EH (cell line): ENCODE measurements at places on chromosomes 12 and 14.

DNA sequence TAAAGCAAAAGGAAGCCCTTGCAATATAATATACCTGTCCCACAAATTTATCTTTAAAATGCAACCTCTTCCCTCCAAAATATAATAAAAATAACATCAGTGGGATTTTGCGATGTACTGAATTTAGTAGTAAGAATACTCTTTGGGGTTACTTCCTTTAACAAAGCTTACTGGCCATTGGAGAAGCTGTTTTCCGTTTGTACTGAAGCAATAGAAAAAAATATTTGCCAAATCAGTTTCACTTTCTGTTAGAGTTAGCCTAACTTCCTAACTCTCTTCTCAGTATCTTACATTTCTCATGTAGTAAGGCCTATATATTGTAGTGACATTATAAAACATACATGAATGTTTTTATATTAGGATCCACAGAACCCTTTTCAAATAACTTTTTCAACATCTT is 3.7 kb downstream of the MAX start:
- peak; percentile 38 for DNase-seq

DNA sequence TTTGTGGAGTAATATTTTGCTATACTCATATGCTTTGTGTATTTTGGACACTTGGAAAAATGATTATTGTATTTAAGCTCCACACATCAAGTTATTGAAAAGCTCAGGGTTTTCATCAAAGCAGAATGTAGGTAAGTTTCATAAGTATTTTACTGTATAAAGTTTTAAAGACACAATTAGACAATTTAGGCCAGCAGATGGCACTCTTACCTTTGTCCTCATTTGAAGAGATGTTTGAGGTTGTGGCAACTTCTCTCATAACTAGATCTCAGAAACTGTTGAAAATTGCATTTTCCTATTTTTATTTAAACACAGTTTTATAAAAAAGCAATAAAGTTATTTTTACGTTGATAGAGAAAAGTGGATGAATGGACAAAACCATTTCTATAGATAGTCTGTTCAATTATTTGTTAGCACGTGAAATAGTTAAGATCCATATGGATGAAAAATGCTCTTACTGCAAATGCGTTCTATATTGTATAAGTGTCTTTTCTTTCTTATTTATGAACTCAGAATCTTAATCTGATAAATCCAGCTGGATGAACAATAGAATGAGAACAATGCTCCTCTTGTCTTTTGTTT is 300.0 kb downstream of the AEBP2 start:
- peak; percentile 77 for DNase-seq

- peak; percentile 75 for DNase-seq
Observed at GRCh38 chr12:52494518-52494917, 1.5 kb upstream of the KRT6A start.

DNA sequence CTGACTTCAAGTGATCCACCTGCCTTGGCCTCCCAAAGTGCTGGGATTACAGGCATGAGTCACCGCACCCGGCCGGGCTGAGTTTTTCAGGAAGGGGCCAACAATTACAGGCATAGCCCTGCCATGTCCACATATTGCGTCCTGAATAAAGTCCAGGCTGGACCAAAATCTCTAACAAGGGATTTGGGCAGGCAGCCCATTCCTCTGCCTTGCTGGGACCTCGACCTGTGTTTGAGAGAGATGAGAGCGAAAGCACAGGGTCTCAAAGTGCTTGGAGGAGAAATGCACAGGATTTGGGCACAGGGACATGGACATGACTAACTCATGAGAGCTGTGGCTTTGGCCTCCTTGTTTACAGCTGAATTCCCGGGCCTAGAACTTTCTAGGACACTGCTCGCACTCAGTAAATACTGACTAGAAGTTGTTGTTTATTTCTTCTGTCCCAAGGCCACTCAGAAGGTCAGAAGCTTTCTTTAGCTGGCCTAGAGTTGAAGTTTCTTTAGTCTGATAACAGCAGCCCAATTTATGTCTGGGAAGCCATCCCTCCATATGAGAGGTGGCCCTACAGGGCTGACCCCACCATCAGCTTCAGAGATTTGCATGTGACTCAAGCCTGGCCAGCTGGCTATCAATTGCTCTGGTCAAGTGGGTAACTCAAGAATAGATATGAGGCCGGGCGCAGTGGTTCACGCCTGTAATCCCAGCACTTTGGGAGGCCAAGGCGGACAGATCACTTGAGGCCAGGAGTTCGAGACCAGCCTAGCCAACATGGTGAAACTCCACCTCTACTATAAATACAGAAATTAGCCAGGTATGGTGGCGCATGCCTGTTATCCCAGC is 11.7 kb downstream of the CAMKK2 start:
- DNase-seq: no peak

DNA sequence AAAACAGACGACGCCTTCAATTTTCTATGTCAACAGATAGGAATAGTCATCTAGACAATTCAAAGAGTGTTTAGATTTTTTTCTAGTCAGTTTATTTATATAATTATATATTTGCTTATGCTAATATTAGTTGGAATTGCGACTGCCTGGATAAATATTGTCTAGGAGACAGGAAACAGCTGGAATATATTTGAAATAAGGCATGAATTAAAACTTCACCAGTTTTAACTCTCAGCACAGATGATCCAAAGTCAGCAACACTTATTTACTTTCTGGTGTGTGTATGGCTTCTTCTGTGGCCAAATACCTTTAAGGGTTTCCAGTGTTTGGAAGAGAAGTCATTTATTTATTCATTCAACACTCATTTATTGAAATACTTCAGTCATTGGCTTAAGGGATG is 1215.4 kb upstream of the USP15 start:
- no peak for DNase-seq

DNA sequence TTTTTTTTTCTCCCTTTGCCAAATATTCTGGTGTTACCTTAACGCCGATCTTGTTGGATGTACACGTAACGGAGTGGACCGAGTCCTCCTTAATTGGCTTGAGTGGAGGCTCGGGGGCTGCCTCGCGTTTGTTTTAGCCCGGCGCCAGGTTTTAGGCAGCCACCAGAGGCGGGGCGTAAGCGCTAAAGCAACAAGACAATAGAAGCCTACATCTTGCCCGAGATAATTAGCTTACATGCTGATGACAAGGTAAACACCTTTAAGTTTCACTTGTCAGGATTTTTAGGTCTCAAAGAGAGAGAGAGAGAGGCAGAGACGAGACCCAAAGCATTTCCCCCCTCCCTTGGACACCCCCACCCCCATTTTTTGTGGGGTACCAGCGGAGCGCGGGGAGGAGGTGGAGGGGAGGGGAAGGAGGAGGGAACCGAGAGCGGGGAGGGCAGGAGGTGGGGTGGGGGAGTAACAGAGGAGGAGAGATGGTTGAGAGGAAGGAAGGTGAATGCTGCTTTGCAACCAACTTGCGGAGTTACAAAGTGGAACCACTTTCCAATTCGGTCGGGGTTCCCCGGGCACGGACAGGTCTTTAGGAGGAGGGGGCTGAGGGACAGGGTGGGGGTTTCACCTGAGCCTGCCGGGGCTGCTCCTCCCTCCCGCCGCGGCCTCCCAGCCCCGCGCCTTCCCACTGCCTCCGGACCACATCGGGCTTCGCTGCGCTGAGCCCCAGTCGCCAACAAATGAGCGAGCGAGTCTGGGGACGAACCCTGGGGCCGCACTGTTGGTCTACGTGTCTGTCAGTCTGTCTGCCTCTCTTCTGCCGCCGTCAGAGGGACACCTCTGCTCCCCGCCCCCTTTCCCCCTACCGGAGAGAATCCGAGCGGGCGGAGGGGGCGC is at the start of gene NKX2-1:
TSS of gene NKX2-1 (minus strand) at position 802 of the 891 bp plus-strand sequence. CDS start at position 699, 103 bp downstream.
- DNase-seq: peak; percentile 3

GRCh38 chr12:9867531-9867930 is 1.6 kb downstream of the CLEC2B start:
- no peak for DNase-seq

GRCh38 chr12:8553088-8553627 is 12.5 kb upstream of the CLEC4E start:
- no peak for DNase-seq

DNA sequence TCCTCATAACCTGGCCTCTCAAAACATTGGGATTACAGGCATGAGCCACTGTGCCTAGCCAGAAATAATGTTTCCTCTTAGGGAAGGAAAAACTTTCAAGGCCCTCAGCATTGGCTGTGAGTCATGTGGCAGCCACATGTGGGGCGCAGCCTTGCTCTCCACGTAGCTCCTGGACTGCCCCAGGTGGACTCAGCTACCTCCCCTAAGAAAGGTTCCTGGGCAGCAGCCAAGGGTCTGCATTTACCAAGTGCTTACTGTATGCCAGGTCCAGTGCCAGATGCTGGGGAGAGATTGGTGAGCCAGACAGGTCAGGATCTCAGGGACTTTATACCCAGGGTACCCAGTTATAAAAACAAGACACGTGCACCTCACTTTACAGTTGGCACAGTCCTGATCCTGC is 3.7 kb upstream of the TRPV4 start:
- DNase-seq: peak; percentile 50

DNA sequence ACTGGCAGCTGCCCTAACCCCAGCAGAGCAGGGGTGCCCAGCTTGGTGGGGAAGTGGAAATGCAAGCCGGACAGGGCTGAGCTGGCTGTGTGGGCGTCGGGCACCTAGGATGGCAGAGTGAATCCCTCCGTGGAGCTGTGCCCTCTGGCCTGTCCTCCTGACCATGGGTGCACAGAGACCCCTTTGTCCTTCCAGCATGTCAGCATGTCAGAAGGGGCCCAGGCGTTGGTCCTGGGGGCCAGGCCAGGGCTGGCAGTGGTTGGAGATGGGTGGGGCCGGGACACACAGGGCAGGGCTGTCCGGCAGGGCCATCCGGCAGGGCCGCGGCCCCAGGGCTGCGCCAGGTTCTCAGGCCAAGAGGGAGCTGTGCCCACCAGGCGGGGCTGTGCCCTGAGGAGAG is 8.8 kb upstream of the TEX22 start:
- DNase-seq: no peak

GRCh38 chr12:53624956-53625355 is 1.2 kb downstream of the ATF7 start:
- DNase-seq: peak; percentile 24

DNA sequence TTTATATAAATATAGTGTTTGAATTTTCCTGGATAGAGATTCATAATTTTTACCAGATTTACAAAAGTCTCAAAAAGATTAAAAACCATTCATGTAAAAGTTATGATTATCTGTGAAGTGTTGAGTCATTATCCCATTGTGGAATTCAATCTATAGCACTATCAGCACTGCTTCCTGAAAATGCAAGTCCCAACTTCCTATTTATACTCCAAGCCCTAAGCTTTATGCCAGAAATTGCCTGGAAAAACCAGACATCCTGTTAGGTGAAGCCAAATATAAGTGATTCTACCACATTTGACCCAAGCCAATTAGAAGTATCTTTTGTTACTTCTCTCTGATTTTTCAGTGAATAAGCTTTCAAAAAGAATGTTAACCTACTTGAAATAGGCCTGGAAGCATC is 129.1 kb downstream of the GPR135 start:
- peak; percentile 21 for DNase-seq

DNA sequence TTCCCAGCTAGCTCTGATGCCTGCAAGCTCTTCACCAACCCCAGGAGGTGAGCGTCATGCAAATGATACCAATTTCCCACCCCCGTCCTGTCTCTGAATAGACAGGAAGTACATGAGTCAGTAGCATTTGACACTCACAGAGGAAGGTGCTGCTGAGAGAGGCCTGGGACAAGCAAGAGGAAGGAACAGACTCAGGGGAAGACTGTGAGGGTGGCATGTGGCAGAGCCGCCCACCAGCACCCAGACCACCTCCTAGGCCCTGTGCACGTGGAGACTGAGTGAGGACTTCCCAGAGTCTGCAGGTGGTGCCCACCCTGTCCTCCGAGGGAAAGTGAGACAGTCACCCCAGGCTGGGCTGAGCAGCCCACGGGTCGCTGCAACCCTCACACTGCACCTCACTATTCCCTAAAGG is 199.5 kb upstream of the SFSWAP start:
- no peak for DNase-seq

GRCh38 chr12:12586879-12587675 is 24.4 kb upstream of the DUSP16 start:
- no peak for DNase-seq

- DNase-seq: peak; percentile 33
Observed at GRCh38 chr12:27493260-27493940, 30.6 kb upstream of the PPFIBP1 start.

GRCh38 chr12:117284140-117284539 is 77.3 kb downstream of the NOS1 start:
- no peak for DNase-seq

DNA sequence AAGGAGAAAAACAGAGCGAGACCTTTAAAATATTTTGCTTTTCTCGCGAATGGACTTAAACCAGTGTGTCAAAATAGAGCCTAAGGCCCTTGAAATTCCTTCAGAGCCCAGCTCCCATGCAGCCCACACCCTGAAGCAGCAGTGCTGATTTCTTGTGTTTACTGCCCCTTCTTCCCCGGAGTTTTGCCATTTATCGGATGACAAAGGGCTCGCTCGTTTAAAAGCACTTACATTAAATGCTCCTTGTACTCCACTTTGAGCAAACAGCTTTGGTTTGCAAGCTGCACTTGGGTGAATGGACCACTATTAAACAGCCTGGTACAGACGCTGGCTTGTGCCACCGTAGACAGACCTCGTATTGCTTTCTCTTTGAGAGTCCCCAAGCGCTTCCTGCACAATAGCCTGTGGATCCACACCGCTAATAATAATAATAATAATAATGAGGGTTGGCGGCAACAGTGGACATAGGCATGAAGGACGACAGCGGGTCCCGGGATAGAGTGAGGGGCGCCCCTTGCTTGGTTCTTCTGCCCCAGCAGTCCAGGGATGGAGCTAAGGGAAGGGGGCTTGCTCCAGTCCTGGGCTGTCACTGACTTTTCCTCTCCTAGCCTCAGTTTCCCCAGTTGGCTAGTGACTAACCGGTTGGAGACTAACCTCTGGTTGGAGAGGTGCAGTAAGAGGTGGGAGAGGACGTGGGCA is 6.6 kb downstream of the DLK1 start:
- DNase-seq: no peak

DNA sequence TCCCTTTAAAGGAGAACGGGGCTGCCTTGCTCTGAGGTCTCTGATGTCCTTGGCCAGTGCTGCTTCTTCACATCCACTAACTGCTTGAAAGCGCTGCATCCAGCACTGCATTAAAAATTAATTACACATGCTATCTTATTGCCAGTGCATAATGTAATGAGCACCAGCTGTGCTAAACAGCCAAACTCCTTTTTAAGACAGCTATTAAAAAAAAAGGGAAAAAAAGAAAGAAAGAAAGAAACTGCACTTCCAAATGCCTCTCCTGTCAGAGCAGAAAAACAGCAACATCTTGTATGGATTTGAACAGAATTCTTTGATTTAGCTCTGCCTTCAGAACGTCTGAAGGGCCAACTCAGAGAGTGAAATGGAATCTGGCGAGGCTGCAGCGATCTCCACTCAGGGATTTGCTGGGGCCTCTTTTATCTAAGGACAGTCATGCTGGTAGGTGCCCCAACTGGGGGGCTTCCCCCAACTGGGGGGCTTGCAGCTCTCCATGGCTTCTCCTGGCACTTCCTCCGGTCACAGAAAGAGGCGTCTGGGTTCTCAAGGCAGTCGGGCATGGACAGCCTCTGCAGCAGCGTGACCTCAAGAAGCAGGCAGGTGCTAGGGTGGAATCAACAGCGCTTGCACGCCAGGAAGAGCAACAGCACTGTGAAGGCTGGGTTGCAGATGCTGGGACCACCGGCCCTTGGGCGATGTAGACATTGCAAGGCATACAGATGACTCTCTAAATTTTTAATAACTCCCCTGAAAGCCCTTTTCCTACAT is 46.4 kb downstream of the BCL11B start:
- no peak for DNase-seq
